ENCODE measurements at places on chromosomes 2 and 18.

GRCh38 chr2:216546641-216547403 is 48.2 kb downstream of the RPL37A start:
- DNase-seq, result no peak

- DNase-seq, result no peak
These were observed 111.9 kb upstream of the SYT4 start for GRCh38 chr18:43389163-43389562.

- DNase-seq, result no peak
These were observed 32.4 kb downstream of the IRS1 start for GRCh38 chr2:226767056-226767813.

DNA sequence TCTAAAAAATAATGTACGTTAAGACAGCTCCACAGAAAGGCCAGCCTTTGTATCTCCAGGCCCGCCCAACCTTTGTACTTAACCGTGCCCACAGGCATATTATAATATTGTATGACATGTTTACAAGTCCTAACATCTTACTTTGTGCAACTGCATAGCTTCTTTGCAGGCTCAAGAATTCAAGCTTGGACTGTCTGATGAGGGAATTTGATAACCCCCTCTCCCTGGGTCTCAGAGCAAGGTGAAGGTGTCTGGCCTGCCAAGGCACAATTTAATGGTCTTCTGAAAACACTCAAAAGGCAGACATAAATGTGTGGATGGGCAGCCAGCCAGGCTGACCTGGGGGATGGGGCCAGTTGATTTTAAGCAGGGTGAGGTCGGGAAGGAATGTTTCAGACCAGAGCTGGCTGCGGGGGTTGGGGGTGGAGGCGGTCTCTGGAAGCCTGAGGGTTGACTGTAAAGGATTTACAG is 732.7 kb upstream of the FANCL start:
- no peak for DNase-seq

Data from CD4-positive, alpha-beta T cell treated with Interleukin-15 for 1 hour (primary cell).